Articular chondrocyte of knee joint (primary cell): ENCODE measurements at places on chromosomes 1 and 21. TPM values are rescaled to one million over a fixed set of nuclear protein-coding genes. Genes with fewer than 3 reads are reported as not detected.

Gene RHOU
- total RNA-seq, result 18.2 and 25.9 TPM in 2 replicates

Gene TRIM46
- 2.0 and 3.5 TPM in 2 replicates for total RNA-seq

Gene HPDL
- 0.32 and 0.39 TPM in 2 replicates for total RNA-seq

Gene ALG14
- 2.6 and 5.0 TPM in 2 replicates for total RNA-seq

Gene LENEP
- not detected in 2 replicates for total RNA-seq

Gene DMBX1
- total RNA-seq, result not detected in 2 replicates
